Activated gamma-delta T cell treated with anti-CD3 and anti-CD28 coated beads, Interleukin-2, amount 50 U/mL, for 16 hours (primary cell): ENCODE measurements at places on chromosomes 13 and 19.

GRCh38 chr13:51976423-51976822 lies 34.8 kb downstream of the ATP7B start:
- DNase-seq = no peak

- DNase-seq = no peak
Observed at GRCh38 chr13:112194167-112194530, 127.2 kb downstream of the SOX1 start.

DNA sequence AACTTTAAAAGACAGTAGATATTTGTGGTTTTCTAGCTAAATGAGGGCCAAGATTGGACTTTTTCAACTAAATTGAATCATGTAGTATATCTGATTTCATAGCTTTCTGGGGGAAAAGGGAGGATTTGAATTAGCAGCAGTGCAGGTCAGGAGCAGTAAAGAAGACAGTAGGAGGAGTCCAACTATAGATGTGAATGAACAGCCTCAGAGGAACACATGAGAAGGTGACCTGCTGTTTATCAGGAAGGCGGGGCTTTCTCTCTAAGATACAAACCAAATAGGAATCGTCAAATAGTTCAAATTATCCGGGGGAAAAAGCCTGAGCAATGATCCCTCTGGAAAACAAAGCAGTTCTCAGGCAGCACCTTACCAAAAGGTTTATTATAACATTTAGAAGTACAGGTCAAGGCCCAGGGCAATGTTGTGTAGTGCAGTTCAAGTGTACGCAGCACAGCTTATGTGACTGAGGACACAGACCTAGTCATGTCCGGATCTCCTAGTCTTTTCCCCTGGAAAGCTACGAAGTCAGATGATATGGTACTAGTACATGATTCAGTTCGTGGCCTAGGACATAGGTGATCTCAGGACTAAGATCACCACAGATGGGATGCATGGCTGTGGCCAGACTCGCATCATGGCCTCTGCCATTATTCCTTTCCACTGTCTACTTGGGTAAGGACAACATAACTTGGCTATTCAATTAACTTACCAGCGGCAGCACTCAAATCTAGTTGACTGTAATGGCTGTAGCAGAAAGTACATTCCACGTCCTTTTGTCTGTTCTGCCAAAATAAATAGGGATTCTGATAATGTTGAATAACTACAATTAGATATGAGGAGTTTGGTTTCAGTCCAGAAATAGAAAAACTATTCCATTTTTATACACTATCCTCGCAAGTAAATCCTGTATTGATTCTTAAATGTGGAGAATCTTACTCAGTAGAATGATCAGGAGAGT lies 40.3 kb downstream of the MPHOSPH8 start:
- no peak for DNase-seq

DNA sequence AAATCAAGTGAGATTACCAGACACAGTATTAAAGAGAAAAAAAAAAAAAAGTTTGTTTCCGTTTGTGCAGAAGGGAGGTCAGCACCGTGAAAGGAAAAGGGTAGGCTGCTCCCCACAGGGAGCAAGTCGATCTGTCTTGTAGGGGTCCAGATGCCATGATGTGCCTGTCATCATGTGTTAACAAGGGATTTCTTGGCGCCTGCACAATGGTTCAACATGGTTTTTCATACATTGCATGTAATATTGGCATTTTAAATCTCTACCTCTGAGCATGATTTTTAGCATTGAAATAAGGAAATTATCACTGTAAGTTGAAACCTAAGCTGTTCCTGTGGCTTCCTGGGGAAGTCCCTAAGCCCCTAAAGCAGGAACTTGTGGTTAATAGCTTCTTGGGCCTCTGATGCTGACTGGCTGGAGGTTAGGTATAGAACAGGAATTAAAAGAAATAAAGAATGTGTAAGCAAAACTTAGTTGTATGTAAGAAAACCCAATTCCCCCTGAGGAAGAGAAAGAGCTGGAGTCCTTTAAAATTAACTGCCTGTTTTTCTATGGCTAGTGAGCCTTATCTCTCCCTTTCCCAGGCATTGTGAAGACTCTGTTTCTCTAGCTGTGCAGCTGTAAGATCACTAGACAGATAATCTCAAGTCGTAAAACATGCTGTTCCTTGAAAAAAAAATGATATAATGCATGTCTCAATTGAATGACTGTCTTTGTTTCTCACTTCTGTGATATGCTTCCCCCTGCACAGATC lies 7.4 kb upstream of the FCGBP start:
- peak; percentile 49 for DNase-seq

- no peak for DNase-seq
Observed at GRCh38 chr13:49062297-49062896, 86.7 kb downstream of the FNDC3A start.

- DNase-seq = no peak
Observed at GRCh38 chr13:90498096-90498495, 849.4 kb upstream of the MIR17HG start.

DNA sequence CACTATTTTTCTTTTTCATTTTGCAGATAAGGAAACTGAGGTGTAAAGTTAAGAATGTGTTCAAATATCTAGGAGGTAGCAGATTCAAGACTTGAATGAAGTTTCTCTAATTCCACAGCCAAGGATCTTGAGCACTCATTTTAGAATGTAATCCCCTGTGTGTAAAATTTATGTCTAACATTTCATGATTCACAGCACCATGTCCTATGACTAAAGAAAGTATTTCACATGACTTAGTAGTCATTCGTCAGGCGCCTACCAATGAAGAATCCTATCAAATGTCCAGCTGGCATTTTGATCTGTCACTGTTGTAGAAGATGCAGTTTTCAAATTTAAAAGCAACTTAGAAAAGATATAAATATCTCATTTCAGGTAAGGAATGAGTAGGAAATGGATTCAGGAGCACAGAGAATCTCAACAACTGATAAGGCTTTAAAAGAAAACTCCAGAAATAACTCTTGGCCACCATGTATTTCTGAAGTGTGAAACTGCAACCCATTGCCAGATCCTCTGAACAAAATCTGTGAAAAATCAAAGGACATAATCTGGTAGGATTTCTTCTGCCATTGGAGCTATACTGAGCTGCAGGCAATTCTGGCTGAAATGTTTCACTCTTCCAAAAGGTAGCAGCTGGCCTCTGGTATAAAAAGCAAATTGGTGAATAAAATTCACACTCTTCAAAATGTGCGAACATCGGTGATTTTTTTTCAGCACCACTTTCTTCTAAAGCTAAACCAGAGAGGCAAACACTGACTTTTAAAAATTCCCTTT lies 92.2 kb downstream of the DCLK1 start:
- DNase-seq = no peak

GRCh38 chr19:10812196-10812595 lies 23.8 kb downstream of the TMED1 start:
- DNase-seq = no peak
